ENCODE measurements at places on chromosomes 5 and 9.

GRCh38 chr9:111038331-111039230, at the start of gene LPAR1:
Gene LPAR1, minus strand, starts transcription at chr9:111038470. Its CDS starts 66,353 bp downstream, at chr9:110972117.
- peak; percentile 75 for DNase-seq

DNA sequence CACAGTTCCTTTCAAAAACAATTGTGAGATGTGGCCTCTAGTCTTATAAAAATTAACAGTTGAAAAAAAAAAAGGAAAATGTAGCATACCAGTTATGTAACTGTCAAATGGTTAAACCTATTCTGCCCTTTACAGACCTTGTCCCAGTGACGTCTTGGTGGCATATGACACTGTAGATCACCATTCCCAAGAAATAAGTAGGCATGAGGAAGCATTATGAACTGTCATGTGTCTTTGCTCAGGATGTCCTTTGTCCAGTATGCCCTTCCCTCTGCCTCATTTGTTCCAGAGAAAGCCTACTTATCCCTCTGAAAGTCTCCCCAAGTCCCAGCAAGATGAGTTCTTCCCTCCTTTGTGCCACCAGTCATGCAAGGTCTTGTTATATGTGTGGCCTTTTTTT, 63.2 kb downstream of the PAM start:
- DNase-seq = no peak

- DNase-seq = no peak
Observed at GRCh38 chr5:56316299-56316994, 83.3 kb upstream of the ANKRD55 start.

GRCh38 chr5:168920019-168920810, 341.0 kb upstream of the PANK3 start:
- DNase-seq = no peak

DNA sequence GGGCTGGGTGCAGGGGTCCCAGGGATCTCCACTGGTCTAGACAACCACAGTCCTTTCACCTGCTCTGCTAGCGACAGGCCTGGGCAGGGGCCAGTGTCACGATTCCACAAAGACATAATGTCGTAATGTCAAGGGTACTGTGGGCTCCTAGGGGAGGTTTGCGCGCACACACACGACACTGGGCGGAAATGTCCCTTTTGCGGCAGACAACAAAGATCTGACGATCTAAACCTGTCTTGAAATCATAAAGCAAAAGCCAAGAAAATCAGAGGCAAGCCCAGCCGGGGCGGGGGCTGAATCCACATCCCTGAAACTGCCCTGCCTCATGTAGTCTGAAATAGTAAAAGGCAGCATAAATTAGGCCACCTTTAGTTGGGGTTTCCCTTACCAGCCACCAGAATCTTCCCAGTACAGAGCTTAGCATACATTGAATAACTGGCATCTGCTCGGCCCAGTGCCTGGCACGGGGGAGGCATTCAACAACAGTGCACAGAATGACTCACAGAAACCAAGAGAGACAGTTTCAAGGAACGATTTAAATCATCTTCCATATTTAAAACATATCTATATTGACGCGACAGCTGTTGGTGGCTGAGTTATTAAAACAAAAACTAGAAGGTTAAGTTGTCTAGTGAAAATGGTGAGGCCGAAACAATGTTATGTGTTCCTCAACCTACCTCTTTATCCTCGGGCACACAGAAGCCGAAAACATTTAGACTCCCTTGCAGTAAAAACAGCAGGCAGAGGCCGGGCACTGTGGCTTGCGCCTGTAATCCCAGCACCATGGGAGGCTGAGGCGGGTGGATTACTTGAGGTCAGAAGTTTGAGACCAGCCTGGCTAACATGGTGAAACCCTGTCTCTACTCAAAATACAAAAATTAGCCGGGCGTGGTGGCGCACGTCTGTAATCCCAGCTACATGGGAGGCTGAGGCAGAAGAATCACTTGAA, 151.0 kb downstream of the MYO10 start:
- no peak for DNase-seq

DNA sequence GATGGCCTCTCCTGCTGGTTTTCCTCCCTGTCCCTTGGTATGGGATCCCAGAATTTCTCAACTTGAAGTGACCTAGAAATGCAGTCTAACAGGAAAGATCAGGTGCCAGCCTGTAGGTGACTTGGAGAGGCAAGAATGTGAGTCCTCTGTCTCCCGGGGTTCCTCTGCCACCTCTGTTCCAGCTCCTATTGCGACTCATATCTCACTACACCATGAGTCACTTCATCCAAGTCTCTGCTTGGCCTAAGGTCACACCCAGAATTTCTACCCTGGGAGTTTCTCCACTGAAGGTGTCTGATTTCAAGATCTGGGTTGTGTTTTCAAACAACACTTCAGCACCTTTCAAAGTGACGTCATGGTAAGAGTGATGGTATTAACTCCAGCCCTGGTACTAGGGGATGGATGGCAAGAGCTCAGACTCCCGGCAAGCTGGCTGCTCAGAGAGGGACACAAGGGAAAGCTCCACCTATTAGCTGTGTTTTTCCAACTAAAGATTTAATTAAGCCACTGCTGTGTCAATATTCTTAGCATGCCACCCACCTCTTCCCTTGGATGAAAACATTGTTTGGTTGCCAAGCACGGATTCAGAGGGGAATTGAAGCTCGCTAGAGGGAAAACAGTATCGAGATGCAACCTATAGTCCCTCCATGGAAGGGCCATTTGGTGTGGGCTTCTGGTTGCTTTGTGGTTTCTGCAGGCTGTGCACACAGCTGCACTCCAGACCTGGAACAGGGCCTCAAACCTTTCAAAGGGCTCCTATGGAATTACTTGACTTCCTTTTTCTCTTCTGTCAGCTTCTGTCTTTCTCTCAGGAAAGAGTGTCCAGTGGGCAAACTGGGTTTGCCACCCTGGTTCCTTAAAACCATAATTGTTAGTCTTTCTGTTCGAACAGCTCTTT, 205.7 kb downstream of the GAS1 start:
- no peak for DNase-seq

DNA sequence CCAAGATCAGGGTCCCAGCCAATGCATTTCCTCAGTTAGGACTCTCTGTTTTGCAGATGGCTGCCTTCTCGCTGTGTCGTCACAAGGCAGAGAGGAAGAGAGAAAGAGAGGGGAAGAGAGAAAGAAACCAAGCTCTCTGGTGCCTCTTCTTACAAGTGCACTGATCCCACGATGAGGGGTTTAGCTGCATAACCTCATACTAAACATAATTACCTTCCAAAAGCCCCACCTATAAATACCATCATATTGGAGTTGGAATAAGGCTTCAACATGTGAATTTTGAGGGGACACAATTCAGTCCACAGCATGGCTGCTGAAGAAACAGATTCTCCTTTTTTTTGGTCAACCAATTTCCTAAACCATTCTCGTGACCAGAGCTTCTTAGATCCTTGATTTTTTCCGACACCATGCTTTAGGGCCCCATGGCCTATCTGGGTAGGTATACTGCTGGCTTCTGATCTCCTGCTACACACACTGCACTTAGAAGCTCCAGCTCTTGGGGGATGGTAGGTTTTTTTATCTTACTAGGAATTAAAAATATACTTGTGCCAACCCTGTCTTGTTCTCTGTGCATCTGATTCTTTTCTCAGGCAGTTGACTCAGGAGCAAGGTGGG, 5.1 kb downstream of the CAMK4 start:
- no peak for DNase-seq

DNA sequence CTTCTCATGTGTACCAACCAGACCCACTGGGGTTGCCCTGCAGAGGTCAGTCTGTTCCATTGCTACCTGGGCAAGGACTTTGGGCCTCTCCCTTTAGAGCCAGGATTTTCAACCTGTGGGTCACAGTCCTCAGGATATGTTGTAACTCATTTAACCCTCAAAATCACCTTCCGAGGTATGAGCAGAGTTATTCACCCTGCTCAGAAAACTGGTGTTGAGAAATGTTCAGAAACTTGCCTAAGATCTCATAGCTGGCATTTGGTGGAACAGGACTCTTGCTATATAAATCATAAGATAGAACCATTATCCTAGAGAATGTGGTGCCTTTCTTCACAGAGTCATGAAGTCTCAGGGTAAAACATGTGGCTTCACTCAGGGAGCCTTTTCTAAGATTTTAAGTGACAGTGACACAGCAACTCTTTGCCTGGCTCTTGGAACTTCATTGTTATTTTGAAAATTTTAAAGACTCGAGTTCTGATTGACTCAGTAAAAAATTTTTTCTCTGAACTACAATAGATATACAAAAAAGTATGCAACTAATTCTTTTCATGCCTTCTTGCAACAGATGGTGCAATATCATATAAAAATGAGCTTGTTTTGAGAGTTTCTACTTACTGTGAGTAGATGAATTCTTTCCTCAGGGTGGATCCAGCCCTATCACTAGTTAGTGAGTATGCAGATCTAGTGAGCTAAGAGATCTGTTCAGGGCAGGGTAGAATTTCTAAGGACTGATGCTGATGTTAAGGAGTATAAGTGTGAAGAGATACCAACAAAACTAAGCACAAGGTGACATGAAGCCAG, 29.5 kb downstream of the CAST start:
- DNase-seq = no peak

- no peak for DNase-seq
Observed at GRCh38 chr9:134814598-134815215, 65.9 kb upstream of the FCN2 start.

GRCh38 chr5:157971571-157972216, 112.7 kb upstream of the CLINT1 start:
- DNase-seq = no peak

- no peak for DNase-seq
Observed at GRCh38 chr9:5321058-5321457, 16.5 kb upstream of the RLN2 start.

GRCh38 chr5:98781964-98782363, 8.5 kb downstream of the RGMB start:
- DNase-seq = no peak

GRCh38 chr9:37531699-37532098, 44.5 kb downstream of the FBXO10 start:
- no peak for DNase-seq

- no peak for DNase-seq
Observed at GRCh38 chr5:3325201-3325971, 270.2 kb upstream of the IRX1 start.

DNA sequence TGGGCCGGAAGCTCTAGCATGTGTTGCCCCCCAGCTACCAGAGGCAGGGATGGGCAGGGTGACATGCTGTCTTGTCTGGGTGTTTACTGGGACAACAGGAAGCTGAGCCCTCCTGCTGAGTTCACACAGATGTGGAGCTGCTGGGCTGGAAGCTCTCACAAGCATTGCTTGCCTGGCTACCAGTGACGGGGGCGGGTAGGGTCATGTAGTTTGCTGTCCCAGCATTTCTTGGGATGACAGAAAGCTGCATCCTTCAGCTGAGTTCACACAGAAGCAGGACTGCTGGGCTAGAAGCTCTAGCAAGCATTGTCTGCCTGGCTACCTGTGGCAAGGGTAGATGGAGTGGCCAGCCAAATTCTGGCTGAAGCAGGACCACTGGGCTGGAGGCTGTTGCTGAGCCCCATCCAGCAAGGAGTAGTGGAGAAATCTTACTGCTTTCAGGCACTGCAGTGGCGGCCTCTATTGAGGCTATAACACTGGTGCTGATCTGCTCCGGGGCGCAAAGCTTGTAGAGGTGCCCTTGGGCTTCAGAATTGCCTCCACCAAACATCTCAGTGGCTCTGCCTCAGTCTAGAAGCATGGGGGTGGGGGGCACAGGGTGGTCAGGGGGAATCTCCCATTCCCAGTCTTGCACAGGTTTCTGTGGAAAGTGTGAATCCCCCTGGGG, 25.1 kb downstream of the POLK start:
- no peak for DNase-seq

DNA sequence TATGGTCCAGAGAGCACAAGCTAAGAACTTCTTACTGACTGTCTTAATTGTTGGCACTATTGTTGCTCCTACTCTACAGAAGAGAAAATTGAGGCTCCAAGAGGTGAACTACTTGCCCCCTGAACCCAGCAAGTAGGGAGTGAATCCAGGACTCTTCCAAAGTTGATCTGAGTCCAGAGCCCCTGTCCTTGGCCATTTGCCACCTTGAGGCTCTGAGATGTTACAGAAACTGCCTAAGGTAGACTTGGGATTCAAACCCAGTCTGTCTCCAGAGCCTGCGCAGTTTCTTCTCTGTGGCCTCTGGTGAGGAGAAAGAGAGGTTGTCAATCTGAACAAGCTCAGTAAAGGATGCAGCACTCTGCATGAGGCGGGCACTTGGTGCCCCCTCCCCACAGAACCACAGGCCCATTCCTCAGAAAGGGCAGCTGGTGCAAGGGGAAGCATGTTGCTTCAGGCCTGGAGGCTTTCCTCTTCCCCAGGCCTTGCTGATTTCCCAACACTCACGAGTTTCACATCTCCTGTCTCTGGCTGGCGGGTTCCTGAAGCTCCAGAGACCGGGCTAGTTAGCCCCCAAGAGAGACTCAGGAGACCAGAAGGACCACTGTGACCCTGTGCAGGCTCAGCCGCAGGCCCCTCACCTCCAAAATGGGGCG, 2.9 kb upstream of the LCP2 start:
- DNase-seq = no peak

DNA sequence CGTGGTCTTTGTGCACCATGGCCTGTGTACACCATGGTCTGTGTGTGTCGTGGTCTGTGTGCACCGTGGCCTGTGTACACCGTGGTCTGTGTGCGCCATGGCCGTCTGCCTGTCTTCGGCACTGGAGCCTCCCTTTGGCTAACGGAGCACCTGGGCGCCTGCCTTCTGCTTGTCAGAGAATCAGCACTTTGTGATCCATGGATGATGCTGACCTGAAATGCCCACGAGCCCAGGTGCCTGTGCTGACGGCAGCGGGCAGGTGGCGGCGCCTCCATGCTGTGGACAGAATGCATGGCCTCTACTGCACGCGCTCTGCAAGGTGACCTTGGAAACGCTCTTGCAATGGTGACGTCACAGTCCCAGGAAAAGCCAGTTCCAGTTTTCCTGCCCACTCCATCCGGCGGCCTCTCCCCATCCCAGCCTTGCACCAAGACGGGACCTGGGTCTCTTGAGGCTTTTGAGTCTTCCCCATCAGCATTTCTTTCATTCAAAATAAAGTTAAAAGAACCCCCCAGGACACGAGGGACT, 14.6 kb downstream of the LCN9 start:
- no peak for DNase-seq

GRCh38 chr5:122300374-122300773, 11.7 kb upstream of the SNCAIP start:
- DNase-seq = no peak

DNA sequence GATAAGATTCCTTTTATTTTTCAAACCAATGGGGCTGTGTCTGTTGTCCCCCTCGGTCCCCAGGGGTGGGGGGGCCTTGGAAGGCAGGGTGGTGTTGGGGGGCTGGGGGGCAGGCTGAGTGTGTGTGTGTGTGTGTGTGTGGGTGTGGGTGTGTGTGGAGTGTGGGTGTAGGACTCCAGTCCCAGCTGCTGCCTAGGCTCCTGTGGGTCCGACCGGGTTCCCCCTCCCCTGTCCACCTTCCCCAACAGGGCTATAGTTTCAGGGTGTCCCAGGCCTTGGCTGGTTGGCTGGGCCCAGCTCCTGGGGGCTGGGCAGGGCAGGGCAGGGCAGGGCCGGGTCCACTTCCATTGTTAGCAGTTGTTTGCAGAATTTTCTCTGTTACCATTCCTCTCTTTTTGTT, 2.1 kb upstream of the NFX1 start:
- no peak for DNase-seq

- no peak for DNase-seq
Observed at GRCh38 chr5:150434464-150434863, 15.1 kb downstream of the RPS14 start.
